ENCODE measurements at places on chromosomes 12 and 14. TPM values are rescaled to one million over a fixed set of nuclear protein-coding genes. Genes with fewer than 3 reads are reported as not detected.

HOXC13 gene
- total RNA-seq: not detected

- DNase-seq: no peak
Measured at GRCh38 chr12:107545737-107546353, 139.8 kb upstream of the PWP1 start.

AJUBA gene
- 2.3 TPM for total RNA-seq

GRCh38 chr12:126762150-126762549 lies 1504.8 kb upstream of the TMEM132C start:
- no peak for DNase-seq

MMP17 gene
- not detected for total RNA-seq

- no peak for DNase-seq
Measured at GRCh38 chr14:58746701-58747100, 108.9 kb downstream of the DACT1 start.

FOXJ2 gene
- total RNA-seq: 12.8 TPM

GRCh38 chr14:65832431-65833266 lies 420.1 kb downstream of the FUT8 start:
- DNase-seq: no peak
